ENCODE measurements at places on chromosomes 4 and X.

- no peak for DNase-seq
Observed at GRCh38 chrX:38315186-38315585, 12.1 kb downstream of the RPGR start.

- no peak for DNase-seq
Observed at GRCh38 chr4:163107754-163108153, 58.9 kb downstream of the NAF1 start.

GRCh38 chrX:86066998-86067397 is 19.6 kb upstream of the CHM start:
- no peak for DNase-seq

DNA sequence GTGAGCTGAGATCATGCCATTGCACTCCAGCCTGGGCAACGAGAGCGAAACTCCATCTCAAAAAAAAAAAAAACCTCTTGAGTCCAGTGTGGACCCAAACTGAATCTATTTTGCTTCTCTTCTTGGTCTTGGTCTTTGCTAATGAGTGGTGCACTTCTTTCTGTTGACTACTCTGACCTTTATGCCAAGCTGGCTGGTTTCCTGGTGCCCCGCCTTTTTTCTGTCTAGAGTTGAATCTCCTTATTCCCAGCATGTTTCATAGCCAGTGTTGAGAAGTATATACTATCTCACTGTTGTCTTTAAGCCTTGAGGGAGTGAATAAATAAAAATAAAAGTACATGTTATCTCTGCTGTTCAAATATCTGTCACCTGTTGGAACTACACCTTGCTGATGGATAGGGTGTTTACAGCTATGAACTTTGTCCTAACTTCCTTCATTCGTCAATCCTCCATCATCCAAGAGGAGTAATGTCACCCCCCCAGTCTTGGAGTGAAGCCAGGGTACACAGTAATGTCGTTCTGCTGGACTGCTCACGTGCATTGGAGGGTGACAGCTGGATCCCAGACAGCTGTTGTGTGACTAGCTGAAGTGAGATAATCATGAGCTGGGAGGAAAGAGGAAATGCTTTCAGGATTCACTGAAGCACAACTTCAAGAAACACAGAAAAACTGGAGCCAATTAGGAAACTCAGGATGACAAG is 99.3 kb upstream of the PRKG2 start:
- DNase-seq: no peak

- DNase-seq: no peak
Observed at GRCh38 chr4:94486372-94486801, 34.6 kb downstream of the PDLIM5 start.

GRCh38 chr4:80878218-80878617 is 152.3 kb upstream of the BMP3 start:
- DNase-seq: no peak

GRCh38 chr4:169094656-169095231 is 84.7 kb upstream of the CBR4 start:
- no peak for DNase-seq

- no peak for DNase-seq
Observed at GRCh38 chr4:174260099-174260498, 23.4 kb downstream of the FBXO8 start.

DNA sequence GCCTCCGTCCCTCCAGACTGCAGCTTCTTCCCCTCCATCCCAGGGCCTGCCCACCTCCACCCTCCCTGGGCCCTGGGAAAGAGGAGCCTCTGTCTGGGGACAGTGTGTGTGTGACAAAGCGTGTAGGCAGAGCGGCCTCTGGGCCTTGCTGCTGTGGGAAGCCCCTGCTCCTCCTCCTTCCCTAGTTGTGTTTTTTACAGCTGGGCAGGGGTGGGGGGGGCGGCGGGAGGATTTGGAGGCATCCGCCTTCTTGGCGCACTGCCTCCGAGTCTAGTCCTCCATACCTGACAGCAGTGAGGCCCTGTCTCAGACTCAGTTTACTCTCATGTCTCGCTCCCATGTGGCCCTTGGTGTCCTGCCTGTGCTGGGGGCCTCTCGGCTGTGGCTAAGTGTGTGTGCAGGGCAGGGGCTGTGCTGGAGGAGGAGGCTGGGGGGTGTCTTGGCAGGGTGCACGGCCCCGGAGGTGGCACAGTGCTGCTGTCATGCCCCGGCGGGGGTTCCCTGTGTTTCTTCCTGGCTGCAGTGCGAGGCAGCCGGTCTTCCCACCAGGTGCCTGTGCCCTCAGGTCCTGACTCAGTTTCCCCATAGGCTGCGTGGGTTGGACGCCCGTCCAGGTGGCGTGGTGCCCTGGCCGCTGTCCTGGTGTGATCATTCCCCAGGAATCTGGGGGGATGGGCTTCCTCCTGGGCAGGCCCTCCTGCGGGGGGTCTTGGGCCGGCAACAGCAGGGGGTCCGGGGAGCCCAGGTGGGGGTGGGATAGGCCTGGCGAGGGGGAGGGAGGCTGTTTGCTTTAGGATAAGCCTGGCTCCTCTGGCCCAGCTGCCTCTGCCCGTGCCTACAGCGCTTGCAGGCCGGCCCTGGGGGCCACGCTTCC is 7.0 kb downstream of the FGFRL1 start:
- DNase-seq: no peak

- no peak for DNase-seq
Observed at GRCh38 chr4:32196950-32197688, 1477.0 kb downstream of the PCDH7 start.

GRCh38 chr4:17670423-17670822 is 56.0 kb downstream of the MED28 start:
- DNase-seq: no peak

GRCh38 chr4:80144676-80145470 is 52.4 kb upstream of the PRDM8 start:
- no peak for DNase-seq

GRCh38 chr4:4227510-4228355 is 1.0 kb upstream of the OTOP1 start:
- DNase-seq: no peak

GRCh38 chr4:68589790-68590189 is 13.7 kb upstream of the UGT2B17 start:
- DNase-seq: no peak

GRCh38 chr4:16140879-16141249 is 57.0 kb upstream of the PROM1 start:
- no peak for DNase-seq

DNA sequence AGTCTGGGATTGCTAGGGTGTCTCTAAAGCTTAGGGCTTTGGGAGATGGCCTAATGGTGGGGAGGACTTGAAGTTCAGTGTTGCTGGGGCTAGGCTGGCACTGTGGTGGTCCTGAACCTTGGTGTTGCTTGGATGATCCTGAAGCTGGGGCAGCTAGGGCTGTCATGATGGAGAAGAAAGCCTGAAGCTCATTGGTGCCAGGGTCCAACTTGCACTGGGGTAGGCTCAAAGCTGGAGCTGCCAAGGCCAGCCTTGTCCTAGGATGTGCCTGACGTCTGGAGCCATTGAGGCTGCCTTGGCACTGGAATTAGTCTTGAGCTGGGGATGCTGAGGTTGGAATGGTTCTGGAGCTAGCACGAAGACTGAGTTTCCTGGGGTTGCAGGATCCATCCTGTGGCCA is 61.0 kb upstream of the NLRP2B start:
- no peak for DNase-seq
